ENCODE measurements at places on chromosomes 16 and 17.

- no peak for DNase-seq
Observed at GRCh38 chr16:65406116-65406515, 284.3 kb upstream of the CDH11 start.

- no peak for DNase-seq
Observed at GRCh38 chr17:51740531-51740930, 418.0 kb downstream of the CA10 start.

- DNase-seq = no peak
Observed at GRCh38 chr17:45292696-45293412, 24.0 kb downstream of the MAP3K14 start.

DNA sequence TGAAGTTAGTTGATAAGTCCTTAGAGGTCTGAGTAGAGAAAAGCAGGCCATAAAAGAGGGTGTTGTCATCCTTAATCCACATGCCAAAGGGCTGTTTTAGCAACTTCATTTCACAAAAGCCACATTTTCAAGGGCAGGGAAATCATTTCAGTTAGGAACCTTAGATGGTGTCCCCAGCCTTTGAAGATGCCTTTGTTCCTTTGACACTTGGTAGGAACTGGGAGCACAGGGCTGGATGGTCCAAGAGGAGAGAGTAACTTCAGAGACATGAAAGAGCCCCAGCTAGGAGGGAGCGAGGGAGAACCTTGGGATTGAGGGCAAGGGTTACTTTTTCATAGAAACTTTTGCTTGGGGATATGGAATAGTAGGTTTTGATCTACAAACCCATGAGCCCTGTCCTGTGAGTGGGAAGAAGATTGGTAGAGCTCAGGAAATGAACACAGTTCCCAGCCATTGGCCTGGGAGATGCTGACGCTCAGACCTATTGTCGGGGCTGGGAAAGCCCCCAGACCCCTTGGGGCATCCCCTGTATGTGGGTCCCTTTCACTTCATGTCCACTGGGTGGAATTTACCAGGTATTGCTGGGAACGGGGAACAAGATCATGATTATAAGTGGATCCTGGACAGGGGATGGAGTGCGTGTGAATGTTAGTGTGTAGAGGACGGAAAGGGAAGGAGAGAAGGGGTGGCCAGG is 18.9 kb downstream of the MSI2 start:
- no peak for DNase-seq

- no peak for DNase-seq
Observed at GRCh38 chr17:37234106-37234505, 141.7 kb upstream of the C17orf78 start.
